Activated gamma-delta T cell treated with Interleukin-2 at 50 U/mL for 16 hours (primary cell): ENCODE measurements at places on chromosomes 16 and 17.

DNA sequence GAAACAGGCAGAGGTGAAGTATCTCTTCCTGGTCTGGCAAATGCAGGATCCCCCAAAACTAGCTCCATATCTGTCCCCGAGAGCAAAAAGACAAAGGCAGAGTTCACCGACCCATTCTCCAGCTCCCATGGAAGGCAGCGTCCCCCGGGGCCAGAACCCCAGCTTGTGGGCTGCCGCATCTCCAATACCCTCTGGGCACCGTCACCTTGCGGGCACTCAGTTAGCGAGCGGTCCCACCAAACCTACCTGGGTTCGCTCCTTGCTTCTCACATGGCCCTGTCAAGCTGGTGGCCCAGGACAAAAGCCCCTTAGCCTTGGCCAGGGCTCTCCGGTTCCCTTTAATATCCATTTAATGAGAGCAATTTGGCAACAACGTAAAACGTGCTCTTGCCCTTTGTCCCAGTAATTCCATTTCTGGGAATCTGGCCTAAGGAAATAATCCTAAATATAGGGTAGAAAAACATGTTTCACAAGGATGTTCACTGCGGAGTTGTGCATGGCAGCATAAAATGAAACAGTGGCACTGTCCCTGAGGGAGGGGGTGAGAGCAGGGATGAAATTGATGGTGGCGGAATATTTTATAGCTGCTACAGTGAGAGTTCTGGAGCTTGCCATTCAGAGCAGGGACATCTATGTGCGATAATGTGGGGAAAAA lies 157.1 kb downstream of the CMIP start:
- no peak for DNase-seq

GRCh38 chr17:13537871-13538643 lies 63.7 kb downstream of the HS3ST3A1 start:
- DNase-seq, result no peak

GRCh38 chr16:89536886-89537548 lies 23.5 kb upstream of the RPL13 start:
- DNase-seq, result no peak

DNA sequence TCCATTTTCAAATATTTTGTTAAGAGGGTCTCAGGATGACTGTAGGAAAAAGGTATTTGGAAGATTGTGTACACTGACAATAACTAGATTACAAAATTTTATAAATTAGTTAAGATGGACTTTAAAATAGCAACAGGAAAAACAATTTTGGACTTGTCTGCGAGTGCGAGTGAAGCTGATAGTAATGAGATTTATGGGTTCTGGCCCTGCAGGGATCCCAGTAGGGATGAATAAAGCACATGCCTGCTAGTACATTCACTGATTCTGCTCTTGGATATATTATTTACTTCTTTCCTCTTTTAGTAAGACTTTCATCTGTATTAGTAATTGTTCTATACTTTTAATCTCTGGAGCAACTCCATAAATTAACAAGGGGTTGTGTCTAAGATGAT lies 28.2 kb downstream of the PRKCA start:
- no peak for DNase-seq

- peak; percentile 76 for DNase-seq
Measured at GRCh38 chr17:74770498-74771318, 5.4 kb downstream of the NAT9 start.

GRCh38 chr17:36992701-36993100 lies 43.9 kb downstream of the AATF start:
- no peak for DNase-seq

DNA sequence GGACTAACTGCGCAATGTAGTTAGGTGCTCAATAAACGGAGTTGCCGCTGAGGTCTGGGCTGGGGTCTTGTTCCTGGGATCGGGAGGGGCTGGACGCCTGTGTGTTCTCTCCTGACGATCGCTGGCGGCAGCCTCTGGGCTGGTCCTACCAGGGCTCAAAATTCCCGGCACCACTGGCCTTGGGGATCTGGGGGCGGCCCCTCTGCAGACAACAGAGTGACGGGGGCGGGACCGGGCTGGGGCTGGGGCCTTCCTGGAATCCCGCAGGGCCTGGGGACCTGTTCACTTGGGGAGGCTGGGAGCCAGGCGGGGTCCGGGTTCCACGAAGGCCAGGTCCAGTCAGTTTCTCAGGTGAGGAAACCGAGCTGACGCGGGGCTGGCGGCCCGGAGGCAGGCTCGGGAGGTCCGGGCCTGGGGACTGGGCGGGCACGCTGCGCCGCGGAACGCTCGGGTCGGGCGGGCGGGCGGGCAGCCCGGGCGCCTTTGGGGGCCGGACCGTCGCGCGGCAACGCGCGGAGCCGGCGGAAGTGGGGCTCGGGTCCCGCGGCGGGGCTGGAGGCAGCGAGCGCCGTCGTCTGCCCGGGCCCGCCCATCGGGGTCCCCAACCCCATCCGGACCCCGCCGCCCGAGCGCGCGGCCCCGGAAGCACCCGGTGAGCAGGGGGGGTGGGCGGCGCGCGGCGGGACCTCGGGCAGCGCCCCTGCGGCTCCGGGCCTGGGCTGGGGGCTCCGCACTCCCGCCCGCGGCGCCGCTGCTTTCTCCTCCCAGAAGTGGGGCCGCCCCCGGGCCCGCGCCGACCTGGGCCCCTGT lies at the start of gene PIGQ:
PIGQ (plus strand) TSS at position 524 of the 810 bp plus-strand sequence. CDS start 4,107 bp downstream, outside the sequence.
- DNase-seq, result peak; percentile 52

GRCh38 chr17:49691086-49691676 lies 13.3 kb upstream of the SPOP start:
- no peak for DNase-seq

DNA sequence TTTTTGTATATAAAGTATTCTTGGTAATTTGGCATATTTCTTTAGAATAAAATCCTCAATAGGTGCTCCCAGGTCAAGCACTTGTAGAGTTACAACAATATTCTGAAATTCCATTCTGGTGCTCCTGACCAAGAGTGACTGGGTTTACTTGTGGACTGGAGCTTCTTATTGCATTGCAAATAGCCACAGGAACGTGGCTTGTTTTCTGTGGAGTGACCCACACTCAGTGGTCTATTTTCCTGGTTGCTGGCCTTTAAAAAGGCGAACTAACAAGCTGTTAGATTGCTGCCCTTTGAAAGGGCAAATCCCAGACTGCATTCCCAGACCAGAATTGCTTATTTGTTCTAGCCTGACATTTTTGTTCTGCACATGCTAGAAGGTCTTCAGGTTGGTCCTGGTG lies 658.8 kb upstream of the GOT2 start:
- DNase-seq, result no peak

- no peak for DNase-seq
Measured at GRCh38 chr17:42871647-42872046, 20.6 kb downstream of the AOC3 start.

- no peak for DNase-seq
Measured at GRCh38 chr16:73418691-73419090, 370.8 kb upstream of the ZFHX3 start.

DNA sequence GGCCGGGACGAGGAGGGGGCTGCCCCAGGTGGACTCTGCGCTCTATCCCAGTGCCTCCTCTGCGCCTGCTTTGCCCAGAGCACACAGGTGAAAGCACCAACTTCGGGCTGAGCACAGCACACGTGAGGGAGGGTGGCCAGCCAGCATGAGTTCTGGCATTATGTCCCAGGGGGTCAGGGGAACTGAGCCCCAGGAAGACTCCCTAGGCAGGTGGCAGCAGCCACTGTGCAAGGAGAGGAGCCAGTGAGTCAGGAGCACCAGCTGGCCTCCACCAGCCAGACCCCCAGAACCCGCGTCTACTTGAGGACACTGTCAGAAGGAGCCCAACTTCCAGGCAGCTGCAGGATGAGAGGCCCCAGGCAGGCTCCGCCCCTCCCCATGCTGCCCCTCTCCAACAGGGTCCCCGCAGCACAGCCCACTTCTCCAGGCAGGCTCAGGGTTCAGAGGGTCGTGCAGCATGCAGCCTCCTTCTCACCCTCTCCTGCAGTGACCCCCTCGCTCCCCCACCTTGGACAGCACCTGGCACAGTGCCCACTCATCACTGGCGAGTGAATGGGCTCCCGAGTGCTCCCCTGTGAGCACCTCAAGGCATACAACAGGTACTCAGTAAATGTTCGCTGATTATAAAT lies 44.2 kb upstream of the RASD1 start:
- no peak for DNase-seq

GRCh38 chr17:74547736-74548135 lies 1.8 kb upstream of the CD300C start:
- no peak for DNase-seq

- DNase-seq, result no peak
Measured at GRCh38 chr17:79988185-79988971, 47.3 kb downstream of the TBC1D16 start.

GRCh38 chr17:80195671-80196529 lies 24.2 kb downstream of the SGSH start:
- DNase-seq, result peak; percentile 63

- DNase-seq, result no peak
Measured at GRCh38 chr17:75146592-75146991, 7.7 kb downstream of the JPT1 start.

- no peak for DNase-seq
Measured at GRCh38 chr17:17103160-17103559, 60.9 kb downstream of the MPRIP start.

DNA sequence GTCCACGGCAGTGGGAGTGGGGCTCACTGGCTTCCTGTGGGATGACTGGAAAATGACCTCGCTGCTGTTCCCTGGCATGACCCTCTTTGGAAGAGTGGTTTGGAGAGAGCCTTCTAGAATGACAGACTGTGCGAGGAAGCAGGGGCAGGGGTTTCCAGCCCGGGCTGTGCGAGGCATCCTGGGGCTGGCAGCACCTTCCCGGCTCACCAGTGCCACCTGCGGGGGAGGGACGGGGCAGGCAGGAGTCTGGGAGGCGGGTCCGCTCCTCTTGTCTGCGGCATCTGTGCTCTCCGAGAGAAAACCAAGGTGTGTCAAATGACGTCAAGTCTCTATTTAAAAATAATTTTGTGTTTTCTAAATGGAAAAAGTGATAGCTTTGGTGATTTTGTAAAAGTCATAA lies 7.8 kb upstream of the RNF213 start:
- DNase-seq, result peak; percentile 92

GRCh38 chr17:7466639-7467341 lies 12.6 kb downstream of the ZBTB4 start:
- DNase-seq, result no peak

DNA sequence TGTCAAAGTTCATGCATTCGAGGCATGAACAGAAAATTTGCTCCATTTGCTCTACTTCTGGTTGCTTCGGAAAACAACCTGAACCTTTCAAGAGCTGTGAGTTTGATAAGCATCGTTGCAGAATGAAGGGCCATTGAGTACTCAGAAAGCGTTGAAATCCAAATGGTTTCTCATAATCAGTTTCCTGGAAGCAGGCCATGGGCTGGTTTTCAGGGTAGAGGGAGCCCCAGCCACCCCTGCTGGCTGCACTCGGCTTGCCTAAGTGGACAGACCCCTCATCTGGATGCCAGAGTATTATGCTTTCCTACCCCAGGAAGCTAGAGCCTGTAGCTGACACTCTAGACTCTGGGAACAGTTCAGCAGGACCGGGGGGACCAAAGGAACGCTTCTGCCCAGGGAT lies 24.4 kb downstream of the SCNN1G start:
- no peak for DNase-seq

DNA sequence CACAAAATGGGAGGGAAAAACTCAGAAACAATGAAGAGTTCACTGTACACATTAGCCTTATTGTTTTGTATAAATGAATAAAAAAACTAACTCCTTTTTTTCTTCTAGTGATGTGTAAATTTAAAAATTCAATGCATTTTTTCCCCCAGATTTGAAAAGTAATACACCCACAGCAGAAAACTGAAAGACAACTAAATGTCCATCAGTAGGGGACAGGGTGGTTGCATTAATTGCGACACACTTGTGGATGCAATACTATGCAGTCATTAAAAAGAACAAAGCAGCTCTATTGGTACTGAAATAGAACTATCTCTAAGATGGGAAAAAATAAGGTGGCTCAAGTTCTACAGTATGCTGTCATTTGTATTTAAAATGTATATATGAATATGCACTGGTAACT lies 13.7 kb upstream of the WIPI1 start:
- no peak for DNase-seq

GRCh38 chr17:13244513-13244912 lies 226.7 kb upstream of the ELAC2 start:
- DNase-seq, result no peak

GRCh38 chr16:54657709-54658102 lies 273.0 kb upstream of the IRX5 start:
- DNase-seq, result no peak

GRCh38 chr16:78852081-78852635 lies 748.4 kb downstream of the MAF start:
- no peak for DNase-seq

- DNase-seq, result no peak
Measured at GRCh38 chr17:78523934-78524655, 53.1 kb downstream of the DNAH17 start.

DNA sequence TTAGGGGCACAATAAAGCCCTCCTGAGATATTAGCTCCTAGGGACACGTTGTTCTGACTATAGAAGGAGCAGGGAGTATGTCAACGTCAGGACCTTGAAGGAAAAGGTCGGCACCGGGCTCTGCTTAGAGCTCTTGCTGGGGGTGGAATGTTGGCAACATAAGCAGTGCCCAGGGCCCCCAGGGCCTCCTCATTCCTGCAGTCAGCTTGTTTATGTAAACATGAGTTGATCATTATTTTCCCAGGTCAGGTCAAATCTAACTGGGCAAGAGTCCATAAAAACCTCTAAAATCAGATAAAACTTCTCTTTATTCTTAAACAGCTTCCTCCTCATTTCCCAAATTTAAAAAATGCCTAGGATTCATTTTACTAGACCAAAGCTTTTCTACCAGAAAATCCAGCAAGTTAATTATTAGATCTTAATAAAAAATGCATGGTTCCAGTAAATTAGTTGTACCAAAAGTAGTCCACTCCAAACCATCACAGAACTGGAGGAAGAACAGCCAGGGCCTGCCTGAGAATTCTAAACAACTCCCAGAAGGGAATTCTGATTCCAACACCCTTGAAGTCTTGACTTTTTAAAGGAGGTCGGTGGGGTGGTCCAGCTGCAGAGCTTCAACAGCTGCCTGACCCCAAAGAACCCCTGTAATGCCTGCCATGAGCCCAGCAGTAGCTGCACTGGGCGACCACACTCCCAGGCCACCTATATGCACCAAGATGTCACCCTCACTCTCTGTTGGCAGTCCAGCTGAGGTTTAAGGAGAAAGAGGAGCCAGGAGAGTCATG lies 54.3 kb downstream of the AMFR start:
- no peak for DNase-seq

GRCh38 chr17:27545562-27546229 lies 85.3 kb upstream of the LGALS9 start:
- DNase-seq, result no peak
